ENCODE measurements at places on chromosomes 1 and 21.

- DNase-seq, result no peak
Measured at GRCh38 chr21:30355906-30356305, 7.5 kb upstream of the KRTAP23-1 start.

DNA sequence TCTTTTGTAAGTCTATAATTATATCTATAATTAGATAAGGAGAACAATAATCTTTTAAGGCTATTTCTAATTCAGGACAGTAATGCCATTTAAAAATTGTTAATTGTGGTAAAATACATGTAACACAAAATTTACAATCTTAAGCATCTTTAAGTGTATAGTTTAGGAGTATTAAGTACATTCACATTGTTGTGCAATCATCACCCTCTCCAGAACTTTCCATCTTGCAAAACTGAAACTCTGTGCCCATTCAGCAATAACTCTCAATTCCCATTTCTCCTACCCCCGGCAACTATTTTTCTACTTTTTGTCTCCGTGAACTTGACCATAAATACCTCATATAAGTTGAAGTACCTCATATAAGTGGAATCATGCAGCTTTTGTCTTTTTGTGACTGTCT is 93.9 kb upstream of the KCNA3 start:
- DNase-seq, result no peak

GRCh38 chr1:214882616-214883015 is 199.9 kb upstream of the KCNK2 start:
- DNase-seq, result no peak

DNA sequence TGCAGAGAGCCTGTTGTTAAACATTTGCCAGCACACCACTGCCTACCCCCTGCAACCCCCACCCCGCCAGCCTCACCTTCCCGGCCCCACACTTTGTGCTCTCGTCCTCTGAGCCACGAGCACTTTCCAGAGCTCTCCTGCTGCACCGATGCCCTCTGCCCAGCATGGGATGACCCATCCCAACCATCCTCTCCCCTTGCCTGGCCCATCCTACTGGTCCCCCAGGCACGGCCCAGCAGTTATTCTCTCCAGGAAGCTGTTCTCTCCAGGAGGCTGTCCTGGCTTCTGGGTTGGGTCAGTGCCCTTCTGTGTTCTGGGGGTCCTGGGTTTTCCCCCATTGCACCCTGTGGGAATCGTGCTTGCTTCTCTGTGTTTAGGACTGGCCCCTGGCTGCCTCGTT is 60.1 kb upstream of the ABCG1 start:
- no peak for DNase-seq

DNA sequence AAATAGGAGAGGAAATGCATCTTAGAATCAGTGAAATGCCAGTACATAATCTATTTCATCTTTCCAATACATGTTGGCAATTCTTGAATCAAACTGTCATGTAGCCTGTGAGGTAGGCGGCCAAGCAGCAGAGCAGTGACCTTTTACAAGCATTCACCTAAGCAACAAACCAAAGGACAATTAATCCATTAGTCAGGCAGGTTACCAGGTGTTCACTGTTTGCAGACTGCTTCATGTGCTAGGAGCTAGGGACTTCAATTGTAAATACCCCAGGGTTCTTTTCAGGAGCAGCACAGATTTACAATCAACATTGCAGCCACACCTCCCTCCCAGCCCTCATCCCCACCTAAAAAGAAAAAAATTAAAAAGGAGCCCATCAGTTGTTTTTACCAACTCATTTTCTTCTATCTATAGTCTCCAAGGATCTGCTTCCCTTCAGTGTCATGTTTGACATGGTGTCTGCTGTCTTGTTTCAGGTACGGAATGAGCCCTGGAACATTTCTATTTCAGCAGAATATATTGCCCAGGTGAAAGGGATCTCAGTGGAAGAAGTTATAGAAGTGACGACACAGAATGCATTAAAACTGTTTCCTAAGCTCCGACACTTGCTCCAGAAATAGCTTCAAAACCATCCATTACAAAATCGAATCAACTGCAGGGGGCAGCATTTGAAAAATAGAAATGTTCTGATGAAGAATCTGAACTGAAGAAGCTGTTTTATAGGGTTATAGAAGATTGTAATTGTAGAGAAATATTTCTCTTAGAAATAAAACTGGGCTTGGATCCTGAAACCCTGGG is 23.0 kb downstream of the TATDN3 start:
- DNase-seq, result no peak

DNA sequence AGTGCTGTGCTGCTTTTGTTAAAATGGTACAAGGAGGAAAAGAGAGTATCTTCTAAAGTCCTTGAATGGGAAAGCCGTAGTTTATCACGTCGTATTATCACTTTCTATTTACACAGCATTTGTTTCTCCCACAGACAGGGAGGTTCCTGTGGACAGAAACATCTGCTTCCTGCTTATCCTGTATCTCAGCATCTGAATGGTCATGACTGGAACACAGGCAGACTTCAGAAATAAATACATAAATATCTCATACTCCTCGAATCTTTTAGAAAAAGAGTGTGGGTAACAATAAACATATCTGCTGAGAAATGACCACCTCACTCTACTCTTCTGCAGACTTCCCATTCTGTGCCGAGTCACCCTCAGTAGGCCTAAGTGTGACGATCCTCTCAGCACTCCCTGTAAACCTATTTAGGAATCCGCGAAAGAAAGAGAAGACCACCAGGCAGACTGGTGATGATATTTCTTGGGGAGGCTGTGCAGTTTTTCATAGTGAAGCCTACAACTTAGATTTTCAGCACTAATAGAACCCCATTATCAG is 393.5 kb downstream of the SMYD3 start:
- no peak for DNase-seq

DNA sequence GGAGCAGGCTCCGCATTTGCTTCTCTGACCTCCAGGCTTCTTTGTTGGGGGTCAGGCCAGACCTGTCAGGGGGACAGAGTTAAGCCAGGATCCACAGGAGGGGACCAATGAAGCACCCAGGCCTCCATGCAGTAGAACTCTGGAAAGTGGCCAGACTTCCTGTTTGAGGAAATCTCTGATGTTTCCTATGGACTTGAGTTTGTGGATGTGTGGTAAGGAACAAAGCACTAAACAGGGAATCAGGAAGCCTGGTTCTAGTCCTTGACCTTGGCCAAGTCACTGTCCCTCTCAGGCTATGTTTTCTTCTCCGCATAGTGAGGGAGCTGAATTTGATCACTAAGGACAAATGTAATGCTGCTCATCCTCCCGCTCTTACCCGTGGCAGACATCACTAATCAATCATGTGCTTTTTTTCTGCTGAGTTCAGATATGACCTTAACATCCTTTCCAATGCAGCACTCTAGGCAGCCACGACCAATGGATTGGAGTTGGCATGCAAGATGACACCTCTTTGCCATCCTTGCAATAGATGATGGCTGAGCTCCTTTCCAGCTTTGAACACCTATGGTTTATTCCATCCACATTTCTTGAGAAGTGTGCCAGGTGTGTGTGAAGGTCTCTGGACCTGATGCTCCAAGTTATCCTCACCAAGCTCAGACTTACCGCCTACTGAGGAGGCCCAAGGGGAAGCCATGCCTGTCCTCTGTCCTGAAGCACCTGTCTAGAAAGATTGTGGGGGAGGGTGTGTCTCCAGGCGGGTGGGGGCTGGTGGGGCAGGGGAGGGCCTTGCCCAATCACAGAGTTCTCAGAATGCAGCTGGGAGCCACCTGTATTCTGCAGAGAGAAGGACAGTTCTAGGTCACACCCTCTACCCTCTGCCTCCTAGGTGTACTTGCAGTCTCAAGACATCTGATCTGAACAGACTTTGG is 9.9 kb downstream of the SH2D2A start:
- DNase-seq, result no peak

DNA sequence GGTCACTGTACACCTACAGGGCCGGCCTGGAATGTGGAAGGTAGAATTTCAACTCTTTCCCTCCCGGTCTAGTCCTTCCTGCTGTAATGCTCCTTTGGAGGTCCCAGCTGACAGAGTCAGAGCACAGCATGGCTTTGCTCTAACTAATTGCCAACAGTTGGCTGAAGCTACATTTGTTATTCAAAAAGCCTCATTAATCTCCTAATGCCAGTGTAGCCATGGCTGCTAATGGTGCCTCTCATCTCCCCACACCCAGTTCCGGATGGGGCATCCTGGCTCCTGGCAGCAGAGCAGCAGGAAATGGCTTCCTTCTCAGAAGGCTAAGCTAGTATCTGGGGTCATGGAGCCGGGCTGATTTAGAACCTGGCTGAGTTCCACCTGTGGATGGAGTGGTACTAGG is 18.7 kb upstream of the CAMK1G start:
- no peak for DNase-seq

- DNase-seq, result no peak
Measured at GRCh38 chr1:15245593-15246360, 1.2 kb upstream of the FHAD1 start.

DNA sequence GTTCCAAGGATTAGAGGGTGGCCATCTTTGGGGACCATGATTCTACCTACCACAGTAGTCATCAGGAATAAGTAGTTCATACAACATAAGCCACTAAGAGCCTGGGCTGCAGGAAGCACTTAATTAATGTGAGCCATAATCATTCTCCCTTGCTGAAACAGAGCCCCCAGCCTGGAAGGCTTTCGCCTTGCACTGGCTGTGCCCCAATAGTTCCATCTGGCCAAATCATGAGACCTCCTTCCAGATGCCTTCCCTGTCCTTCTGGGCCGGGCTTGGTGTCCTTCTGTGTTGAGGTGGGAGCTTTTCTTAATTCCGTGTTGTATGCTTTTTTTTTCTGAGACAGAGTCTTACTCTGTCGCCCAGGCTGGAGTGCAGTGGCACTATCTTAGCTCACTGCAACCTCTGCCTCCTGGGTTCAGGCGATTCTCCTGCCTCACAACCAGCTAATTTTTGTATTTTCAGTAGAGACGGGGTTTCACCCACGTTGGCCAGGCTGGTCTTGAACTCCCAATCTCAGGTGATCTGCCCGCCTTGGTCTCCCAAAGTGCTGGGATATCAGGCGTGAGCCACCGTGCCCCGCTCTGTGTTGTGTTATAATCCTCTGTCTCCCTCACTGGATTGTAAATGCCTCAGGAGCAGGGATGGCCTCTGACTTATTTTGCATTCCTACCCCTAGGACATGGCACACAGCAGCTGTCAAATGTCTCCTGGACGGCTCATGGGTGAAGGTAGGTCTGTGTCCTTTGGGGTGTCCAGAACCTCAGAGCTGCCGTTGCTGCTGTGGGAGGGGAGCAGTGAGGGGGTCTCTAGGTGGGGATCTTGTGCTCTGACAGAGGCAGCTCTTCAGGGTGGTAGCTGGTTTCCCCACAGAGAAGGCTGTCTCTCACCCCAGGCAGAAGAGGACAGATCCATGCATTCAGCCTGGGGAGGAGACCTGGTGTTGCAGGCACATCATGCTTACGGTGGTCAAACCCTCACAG is 10.1 kb downstream of the GNG4 start:
- no peak for DNase-seq

DNA sequence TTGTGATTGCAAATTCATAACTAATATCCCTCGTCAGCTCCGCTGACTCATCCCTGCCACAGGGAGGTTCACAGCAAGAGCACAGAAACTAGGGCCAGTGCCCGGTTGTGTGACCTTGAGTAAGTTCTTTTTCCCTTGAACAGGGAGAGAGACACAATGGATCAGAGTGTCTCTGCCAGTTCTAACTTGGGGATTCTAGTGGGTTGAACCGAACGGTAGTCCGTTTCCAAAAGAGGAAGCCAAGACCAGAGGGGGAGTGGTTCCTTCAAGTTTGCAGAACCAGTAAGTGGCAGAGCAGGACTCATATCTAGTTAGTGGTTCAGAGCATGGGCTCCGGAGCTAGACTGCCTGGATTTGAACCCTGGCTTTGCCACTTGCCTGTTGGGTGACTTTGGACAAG is 4.9 kb upstream of the SHISA4 start:
- no peak for DNase-seq

DNA sequence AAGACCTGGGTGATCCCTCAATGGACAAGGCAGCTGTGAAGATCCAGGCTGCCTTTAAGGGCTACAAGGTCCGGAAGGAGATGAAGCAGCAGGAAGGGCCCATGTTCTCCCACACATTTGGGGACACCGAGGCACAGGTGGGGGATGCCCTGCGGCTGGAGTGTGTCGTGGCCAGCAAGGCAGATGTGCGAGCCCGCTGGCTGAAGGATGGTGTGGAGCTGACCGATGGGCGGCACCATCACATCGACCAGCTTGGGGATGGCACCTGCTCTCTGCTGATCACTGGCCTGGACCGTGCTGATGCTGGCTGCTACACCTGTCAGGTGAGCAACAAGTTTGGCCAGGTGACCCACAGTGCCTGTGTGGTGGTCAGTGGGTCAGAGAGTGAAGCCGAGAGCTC is 85.2 kb downstream of the TRIM11 start:
- DNase-seq, result peak; percentile 51

DNA sequence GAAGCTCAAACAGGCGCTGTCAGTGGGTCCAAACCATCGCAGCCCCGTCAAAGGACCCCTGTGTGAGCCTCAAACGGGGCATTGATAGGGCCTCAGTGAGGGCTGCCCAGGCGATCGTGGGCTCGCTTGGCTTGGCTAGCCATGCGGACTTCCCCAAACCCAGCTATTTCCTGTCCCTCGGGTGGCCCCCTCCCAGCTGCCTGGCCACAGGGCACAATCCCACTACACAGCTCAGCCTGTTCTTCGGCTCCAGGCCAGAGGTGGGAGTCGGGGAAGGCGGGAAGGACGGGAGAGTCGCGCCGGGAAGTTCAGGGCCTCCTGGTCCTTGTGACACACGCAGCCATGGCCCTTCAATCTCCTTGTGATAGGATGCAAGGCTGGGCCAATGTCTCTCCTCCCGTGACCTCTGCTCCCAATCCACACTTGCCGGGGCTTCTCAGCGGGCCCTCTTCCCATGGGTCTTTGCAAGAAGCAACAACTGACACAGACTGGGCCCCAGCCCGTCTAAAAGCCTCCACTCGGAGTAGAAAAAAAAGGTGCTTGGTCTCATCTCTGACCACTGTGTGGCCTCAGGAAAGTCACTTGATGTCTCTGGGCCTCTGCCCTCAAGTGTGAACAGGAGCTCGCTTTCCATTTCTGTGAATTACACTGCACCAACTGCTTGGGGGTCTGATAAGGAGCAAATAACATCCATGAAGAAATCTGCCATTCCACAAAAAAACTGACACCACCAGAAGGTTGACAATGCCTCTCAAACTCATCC is 7.1 kb upstream of the MATN1 start:
- no peak for DNase-seq

DNA sequence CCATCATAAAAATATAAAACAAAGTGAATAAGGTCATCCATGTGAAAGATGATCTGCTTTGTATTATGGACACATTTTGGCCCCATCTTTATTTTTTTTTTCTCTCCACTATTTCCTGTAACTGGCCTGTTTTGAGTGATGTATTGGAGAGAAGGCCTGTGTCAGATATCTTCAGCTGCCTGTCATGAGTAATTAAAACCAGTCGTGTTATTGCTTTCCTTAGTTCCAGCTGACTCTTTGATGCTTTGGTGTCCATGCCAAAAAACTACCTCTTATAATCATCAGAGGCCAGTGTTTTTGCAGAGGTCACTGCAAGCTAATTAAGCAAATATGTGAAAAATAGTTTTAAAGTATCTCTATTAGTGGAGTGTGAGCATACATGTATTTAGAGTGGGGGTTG is 29.7 kb downstream of the NTMT2 start:
- DNase-seq, result no peak

DNA sequence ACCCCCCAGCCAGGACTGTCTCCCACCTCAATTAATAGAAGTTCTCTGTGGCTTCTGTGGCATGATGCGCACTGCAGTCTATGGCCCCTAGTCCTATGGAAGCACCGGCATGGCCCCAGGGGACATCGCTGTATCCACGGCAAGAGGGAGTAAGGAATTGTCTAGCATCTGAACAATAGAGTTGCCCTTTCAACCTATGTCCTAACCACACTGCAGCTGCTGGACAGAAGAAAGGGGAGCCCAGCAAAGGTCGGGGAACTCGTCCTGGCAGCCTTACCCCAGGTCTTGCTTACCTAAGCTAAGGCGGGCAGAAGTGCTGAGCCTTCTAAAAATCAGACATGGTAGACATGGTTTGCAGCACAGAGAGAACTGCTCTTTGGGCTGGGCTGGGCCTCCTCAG is 103.3 kb upstream of the EDN2 start:
- DNase-seq, result peak; percentile 34
